LHCN-M2 (cell line): ENCODE measurements at places on chromosomes 7 and 10. TPM values are rescaled to one million over a fixed set of nuclear protein-coding genes. Genes with fewer than 3 reads are reported as not detected.
A peak's percentile ranks its signal among the peaks of the same experiment; 100 is the strongest.

DNA sequence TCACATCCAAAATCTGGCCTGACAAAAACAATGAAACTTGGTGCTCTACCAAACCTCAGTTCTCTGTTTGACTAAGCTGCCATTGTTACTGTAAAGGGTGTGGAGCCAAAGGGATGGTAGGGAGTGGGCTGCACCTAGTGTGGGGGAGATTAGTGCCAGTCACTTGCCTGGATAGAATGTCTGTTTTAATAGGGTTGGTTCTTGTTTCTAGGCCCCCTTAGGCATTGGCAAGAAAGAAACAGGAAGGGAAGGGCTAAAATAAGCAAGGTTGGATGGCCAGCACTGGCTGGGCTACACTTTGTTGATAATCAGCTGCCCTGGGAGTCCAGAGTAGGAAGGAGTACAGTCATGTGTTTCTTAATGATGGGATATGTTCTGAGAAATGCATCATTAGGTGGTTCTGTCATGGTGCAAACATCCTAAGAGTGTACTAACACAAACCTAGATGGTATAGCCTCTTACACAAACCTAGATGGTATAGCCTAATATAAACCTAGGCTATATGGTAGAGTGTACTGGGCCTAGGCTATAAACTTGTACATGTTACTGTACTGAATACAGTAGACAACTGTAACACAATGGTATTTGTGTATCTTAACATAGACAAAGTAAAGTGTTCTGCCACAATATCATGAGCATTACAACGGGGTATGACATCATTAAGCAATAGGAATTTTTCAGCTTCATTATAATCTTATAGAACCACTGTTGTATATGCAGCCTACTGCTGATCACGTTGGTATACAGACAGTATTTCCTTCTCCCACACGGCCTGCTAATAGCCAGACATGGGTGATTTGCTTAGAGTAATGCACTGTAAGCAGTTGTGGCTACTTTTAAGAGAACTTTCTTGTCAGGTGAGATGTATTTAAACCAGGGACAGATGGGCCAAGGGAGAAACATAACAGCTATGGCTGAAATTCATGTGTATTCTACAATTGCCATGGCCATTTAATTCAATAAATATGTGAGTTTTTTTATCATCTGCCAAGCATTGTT, 15.4 kb downstream of the BBIP1 start:
- DNase-seq, result no peak

GRCh38 chr7:142792593-142792992, 21.8 kb downstream of the PRSS2 start:
- DNase-seq, result no peak

DNA sequence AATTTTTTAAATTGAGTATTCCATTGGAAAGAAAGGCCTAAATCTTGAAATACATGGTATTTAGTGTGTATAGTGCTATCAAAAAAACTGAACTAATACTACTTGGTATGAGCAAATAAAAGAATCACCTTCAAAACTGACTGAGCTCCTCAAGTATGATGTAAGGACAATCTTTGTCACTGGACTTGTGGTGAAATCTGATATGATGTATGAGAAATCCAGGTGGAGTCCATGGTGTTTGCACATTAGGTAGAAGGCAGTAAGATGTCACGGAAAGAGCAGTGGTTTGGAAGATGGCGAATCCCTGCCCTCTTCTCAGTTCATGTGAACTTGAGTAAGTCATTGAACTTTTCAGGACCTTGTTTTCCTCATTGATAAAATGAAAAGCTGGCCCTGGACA, 62.1 kb upstream of the COL1A2 start:
- no peak for DNase-seq

DNA sequence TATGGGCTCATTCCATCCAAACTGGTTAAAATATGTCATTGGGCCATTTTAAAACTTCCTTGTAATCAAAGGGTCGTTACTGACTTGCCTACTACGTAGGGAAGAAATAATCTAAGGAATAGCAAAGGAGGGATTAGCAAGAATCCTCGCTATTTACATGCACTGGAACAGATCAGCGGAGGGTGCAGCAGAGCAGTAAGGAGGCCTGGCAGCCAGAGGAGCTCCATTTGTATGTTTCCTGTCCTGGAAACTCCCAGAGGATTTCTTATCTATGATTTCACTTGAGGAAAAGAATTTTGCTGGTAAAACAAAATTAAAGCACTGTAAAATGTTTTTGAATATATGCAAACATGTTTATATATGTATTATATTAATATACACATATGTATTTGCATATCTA, 107.3 kb downstream of the TPK1 start:
- no peak for DNase-seq

DNA sequence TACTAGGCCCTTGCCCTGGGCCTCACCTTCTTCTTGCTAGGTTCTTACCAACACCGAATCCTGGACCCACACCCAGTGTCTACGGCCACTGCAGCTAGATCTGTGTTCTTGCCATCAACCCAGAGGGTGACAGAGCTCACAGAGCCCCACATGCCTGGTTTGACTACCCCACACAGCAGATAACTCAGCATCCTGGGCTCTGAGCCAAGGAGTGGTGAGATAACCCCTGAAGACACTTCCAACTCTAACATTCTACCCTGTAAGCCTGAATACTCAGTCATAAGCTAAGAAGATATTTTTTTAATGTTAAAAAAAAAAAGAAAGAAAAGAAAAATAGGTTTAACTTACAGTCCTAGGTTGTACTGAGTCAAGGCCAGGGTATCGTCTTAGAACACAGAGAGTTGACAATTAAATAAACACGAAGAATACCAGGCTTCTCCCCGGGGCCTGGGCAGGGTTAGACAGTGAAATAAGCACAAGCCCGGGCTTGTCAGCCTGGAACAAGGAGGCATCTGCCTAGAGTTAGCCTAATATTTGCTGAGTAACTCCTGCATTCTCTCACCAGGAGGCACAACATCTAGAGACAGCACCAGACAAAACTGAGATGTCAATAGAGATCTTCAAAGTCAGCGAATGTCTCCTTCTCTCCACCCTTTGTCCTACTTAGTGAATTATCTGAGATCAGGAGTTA, 556.5 kb upstream of the LRRN3 start:
- DNase-seq, result peak; percentile 18

GRCh38 chr7:7702826-7703225, 15.6 kb downstream of the RPA3 start:
- DNase-seq, result no peak

The GJD4 gene
- 0.06 TPM in 1 of 2 replicates, not detected in the other for total RNA-seq

The WNT8B gene
- total RNA-seq, result not detected in 2 replicates
